ENCODE measurements at places on chromosomes 7 and 10.

GRCh38 chr10:11275651-11276050 lies 258.0 kb downstream of the CELF2 start:
- no peak for DNase-seq

- no peak for DNase-seq
Measured at GRCh38 chr10:11189582-11190376, 172.1 kb downstream of the CELF2 start.

- no peak for DNase-seq
Measured at GRCh38 chr10:131857156-131858117, 43.4 kb upstream of the PPP2R2D start.

DNA sequence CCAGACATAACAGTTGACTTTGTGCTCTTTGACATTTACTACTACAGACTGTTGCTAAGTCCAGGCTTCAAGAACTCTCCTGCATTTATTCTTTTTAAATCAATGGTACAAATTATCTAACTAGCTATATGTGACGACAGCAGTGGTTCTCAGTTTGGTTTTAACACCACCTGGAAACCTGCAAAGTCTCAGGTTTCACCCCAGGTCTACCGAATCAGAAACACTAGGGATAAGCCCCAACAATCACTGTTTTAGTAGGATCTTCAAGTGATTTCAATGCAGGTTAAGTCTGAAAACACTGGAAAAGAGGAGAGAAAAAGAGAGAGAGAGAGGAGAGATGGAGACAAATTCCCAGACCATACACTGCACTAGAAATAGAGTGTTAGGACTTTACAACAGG lies 519.0 kb downstream of the PCDH15 start:
- DNase-seq, result no peak

DNA sequence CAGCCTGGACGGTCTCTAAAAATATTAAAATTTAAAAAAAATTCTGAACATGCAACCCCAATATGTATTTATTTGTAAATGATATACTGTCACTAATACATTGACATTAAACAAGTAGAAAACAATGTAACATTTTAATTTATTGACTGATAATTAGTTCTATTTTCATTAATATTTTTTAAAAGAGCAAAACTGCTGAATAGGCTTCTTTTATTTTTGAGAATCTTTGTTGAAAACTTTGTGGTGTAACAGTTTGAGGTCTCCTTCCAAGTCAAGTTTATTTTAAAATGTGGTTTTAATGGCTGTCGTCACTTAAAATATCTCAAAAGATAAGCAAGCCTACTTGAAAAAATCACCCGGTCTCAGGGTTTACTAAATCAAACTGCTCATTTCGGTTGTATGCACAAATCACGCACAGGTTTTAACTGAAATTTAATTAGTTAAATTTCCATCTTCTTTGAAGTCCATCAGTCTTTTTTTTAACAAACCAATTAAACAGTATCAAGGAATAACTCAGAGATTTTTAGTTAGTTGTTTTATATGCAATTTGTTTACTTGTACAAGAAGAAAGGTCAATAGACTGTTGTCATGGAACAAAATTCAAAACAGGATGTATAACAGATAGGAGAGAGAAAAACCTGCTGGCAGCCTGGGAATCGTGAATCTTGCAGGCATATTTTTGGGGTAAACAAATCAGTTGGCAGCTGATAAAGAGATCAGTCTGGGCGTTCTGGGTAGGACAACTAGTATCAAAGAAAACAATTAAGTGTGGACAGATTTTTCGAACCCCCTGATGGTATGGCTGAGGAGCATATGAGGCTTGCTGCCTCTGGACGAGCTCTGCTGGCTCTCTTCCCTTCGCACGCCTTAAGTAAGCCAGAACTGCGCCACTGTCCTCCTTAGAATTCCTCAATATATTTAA lies 9.7 kb upstream of the EDRF1 start:
- no peak for DNase-seq

- DNase-seq, result no peak
Measured at GRCh38 chr10:129140921-129141885, 325.8 kb upstream of the MGMT start.

GRCh38 chr7:96973986-96974385 lies 31.4 kb upstream of the DLX6 start:
- no peak for DNase-seq

DNA sequence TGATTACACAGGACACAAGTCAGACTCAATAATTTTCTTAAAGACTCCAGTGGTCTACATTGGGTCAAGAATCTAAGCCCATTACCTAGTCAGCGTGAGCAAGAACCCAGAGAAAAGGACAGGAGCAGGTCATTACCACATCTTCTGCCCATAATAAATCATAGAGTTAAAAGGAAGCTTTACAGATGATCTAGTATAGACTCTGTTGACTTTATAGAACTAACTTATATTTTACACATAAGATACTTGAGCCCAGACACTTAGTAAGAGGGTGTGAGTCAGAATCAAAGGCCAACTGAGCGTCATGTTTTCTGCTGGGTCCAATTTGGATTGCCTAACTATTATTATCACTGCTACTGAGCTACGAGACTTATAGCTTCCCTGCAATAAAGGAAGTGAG lies 206.1 kb upstream of the NPSR1 start:
- no peak for DNase-seq

GRCh38 chr10:69801434-69802315 lies at the start of gene COL13A1:
COL13A1 (plus strand) TSS chr10:69801906; CDS start chr10:69802424, 518 bp downstream.
- no peak for DNase-seq

DNA sequence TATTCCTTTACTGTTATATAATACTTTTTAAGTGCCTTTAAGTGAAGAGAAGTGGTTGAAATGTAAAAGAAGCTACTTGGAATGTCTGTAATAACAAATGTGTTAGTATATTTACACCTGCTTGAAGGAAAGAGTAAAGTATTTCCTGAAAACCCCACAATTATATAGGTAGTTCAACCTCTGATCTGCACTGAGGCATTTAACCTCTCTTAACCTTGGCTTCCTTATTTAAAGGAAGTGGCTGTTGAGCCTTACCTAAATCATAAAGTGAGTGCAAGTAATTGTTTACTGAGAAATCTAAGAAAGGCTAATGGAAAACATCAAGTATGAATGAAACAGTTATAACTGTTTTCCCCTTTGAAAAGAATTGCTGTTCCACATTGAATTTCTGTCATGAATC lies 294.5 kb downstream of the ADK start:
- DNase-seq, result no peak

DNA sequence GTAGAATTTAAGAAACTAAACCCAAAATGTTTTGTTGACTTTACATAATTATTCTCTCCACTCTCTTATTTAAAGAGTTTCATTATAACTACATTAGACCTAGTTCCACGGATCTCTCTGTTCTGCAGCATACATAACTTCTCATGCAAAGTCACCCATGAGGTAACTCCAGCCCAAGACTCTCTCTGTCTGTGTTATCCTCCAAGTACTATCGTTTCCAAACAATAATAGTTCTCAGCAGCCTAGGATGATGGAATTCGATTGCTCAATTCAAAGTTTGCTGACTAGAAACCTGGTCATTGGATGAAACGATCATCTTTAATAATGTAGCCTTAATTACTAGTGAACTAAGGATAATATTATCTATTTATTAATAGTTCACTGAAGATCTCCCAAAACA lies 203.1 kb upstream of the PTN start:
- no peak for DNase-seq

GRCh38 chr7:49483142-49483541 lies 290.3 kb upstream of the VWC2 start:
- DNase-seq, result no peak

DNA sequence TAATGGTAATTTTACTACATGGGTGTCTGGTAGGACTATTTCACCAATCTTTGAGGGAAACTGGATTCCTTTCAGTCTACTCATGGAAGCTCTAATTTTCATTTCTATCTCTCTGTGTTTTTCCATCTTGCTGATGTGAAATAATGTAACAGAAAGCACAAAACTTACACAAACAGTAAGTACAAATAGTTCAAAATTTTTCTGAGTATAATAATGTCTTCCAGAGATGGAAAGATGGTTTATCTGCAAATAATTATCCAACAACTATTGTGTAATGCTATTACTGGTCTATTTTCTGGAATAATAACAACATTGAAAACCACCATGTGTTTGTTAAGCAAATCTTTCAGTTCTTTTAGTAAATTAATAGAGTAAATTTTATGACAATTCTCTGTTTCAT lies 565.8 kb upstream of the MGMT start:
- no peak for DNase-seq

DNA sequence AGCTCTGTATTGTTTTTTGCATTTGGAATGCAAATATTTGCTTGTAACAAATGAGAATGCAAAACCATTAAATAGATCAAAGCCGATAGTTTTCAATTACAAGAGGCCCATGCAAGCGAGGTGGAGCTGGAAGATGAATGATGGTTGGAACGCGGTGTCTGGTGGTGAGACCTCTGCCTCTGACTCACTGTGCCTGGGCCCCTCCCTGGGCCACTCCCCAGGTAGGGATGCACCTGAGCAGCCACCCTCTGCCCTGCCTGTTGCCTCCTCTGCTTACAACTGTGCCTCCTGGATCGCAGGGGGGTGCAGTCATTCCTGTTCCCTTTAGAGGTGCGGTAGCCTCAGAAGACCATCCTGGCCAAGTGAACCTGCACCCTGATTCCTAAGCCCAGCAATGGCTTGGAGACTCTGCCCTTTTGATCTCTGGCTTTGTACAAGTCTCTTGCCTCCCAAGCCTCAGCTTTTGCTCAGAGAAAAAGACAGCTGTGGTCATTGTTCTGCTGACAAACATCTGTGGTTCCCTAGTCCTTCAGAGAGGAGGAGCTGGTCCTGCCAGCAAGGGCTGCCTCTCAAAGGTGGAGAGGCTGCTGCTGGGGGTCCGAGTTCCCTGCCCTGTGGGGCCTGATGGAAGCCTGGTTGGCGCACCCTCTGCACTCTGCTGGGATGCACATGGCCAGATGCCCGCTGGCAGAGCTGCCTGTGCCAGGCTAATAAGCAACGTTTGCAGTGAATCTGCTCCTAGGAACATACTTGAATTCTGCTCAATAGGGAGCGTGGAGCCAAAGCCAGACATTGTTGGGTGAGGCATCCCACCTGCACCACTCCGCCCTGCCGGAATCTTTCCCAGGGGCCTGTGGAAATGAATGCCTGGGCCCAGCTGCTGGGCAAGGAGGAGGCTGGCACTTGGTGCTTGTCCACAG lies 126.3 kb upstream of the TCERG1L start:
- no peak for DNase-seq

DNA sequence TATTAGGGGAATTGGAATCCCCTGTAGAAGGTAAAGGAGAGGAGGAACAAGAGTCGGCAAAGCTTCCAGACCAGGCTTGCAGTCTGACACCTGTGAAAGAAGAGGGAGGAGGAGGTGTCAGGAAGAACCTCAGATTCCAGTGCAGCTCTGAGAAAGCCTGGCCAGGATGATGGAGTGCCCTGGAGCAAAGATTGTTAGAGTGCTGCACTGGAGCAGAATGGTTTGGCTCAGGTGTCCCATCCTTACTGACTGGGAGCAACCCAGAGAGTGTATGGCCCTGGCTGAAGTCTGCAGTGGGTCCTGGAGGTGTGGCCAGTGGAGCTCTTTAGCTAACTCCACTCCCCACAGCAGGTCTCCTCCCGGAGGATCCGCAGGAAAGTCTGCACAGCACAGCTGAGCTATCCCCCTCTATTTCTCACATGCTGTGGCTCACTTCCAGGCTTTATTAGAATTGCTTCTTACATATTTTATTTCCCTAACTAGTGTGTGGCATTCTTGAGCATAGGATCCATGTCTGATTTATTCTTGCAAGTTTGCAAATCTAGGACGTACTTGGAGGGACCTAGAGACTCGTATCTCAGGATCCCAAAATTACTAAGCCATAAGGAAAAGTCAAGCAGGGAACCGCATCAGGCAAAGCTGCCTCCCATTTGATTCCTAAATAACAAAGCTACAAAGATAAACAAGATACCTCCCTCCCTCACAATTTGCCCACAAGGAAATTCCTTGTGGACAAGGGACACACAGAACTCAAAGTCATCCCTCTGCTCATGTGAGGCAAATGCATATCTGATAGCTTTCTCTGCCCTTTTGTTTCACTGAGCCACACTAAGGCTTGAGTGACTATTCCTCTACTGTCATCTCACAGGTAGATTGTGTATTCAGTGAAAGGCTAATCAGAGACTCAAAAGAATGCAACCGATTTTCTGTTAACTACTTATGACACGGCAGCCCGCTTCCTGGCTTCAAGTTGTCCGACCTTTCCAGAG lies 58.8 kb downstream of the VIM start:
- DNase-seq, result no peak

DNA sequence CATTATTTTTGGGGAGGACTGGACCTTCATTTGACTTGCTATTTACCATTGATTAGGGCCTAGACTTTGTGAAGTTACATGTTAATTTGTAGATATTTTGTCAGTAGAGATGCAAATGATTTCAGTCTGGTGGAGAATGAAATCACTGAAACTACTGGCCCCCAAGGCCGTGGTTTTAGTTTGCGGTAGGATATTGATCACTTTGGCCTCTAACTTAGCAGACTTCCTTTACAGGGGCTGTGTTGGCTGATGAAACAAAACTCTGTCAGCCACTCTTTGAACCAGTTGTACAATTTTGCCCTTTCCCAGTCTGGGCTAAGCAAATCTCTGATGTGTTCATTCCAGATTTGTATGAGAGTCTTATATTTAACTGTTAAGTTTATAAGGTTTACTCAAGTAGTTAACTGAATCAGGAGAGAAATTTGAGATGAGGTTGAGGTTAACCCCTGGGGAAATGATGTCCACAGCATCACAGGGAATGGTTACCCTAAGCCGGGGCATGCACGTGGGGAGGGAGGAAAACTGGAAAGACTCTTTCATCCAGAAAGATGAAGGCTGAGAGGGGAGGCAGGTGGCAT lies 105.7 kb upstream of the INSIG1 start:
- no peak for DNase-seq
